Activated T-helper 2 cell treated with anti-CD3 and anti-CD28 coated beads, Interferon-gamma antibody, Interleukin-2, Interleukin-4, amounts not matched to agents 10 μg/mL and 5 μg/mL and 100 μg/mL, durations not matched to agents 14 hours and 24 hours and 36 hours (primary cell): ENCODE measurements at places on chromosomes 2 and 18.

DNA sequence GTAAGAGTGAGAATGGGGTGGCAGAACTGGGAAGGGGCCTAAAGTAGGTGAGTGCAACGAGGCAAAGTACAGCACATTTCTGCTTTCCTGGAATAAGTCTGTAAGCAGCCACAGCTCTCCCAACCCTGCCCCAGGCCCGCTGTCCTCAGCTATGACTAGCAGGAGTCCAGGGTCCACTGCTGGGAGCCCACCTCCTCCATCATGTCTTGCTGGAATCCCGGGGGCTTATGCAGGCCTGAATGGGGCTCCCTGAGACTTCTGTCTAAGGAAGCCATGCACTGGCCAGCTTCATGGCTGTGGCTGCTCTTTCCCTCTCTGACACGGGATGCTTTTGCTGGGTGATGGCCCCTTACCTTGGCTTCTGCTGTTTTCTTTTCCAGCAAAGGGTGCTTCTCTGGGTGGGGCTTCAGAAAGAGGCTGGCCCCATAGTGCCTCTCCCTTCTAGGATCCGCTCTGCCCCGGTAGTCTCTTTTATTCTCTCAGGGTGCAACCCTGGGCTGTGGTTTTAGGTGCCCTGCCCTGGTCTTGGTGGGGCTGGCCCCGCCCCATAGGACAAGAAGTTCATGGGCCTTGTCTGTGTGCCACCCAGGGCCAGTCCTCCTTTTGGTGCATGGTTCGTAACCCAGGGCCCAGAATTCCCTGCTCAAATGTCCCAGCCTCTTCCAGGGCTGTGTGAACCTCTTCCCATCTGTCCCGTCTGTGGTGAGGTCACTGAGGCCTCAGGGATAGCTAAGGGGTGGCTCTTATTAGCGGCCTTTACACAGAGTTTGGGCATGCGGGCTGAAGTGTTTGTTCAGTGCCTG lies 33.8 kb upstream of the POLE4 start:
- no peak for DNase-seq

GRCh38 chr2:48483506-48483905 lies 46.4 kb upstream of the STON1 start:
- DNase-seq = no peak

DNA sequence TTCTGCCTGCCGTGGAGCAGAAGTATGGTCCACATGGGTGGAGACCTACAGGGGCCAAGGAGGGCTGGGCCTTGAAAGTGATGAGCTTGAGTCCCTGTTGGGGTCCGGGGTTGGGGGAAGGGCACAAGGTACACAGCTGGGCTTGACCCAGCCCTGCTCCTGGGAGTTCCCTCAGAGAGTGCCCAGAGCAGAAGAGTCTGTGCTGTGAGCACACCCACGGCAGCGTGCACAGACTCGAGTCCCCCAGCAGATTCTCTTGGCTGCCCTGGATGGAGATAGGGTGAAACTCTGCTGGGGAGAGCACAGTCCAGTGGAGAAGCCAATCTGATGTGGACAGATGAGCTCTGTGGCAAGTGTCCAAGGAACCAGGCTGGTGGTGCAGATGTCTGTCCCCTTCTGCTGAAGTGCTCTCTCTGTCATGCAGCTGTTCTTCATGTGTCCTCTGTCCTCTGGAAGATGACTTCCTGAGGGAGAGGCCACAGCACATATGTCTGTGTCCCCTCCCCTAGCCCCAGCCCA lies 27.5 kb downstream of the INPP4A start:
- no peak for DNase-seq

DNA sequence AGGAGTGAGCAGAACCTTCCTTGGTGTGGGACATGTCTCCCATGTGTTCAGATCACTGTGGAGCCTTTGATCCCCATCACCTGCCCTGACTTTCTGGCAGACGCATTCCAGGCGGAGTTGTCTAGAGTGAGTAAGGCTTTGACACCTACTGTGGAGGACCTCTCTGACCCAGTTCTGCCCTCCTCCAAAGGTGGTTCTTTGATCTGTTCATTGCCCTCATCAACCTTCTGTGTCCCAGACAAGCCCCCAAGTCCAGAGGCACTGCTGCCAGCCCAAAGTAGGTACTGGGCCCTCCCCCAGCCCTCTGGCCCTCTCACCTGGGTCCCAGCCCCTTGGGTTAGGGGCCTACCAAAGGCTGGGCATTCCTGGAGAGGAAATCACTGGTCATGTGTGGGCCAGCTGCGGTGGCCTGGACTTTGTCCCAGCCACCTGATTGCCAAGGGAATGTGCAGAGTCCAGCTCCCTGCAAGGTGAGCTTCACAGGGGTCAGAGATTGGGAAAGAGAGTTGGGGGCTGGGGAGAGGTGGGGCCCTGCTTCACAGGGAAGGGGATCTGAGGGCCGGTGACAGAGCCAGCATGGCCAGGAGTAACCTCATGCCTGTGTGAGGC lies 12.1 kb upstream of the FAHD2A start:
- no peak for DNase-seq

GRCh38 chr2:15729709-15730544 lies 138.3 kb downstream of the DDX1 start:
- no peak for DNase-seq

- no peak for DNase-seq
Observed at GRCh38 chr2:216279459-216279858, 92.8 kb downstream of the MARCHF4 start.

- DNase-seq = no peak
Observed at GRCh38 chr2:150610670-150611279, 123.3 kb upstream of the RND3 start.

DNA sequence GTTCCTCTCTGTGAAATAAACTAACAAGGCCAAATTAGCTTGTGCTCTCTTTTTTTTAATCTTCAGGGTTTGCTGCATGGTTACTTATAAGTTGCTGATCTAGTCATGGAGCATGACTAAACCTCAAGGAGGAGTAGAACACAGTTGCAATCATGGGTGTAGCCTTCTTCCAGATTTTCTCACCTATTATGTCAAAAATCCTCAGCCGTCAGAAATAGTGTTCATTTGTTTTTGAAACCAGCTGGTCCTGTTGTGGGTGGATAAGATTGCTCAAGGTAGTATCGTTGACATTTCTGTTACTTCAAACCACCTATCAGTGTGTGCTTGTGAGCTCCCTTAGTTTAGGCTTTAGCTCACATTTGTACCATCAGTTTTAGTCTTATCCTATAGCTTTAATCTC lies 11.2 kb downstream of the RELCH start:
- DNase-seq = no peak

DNA sequence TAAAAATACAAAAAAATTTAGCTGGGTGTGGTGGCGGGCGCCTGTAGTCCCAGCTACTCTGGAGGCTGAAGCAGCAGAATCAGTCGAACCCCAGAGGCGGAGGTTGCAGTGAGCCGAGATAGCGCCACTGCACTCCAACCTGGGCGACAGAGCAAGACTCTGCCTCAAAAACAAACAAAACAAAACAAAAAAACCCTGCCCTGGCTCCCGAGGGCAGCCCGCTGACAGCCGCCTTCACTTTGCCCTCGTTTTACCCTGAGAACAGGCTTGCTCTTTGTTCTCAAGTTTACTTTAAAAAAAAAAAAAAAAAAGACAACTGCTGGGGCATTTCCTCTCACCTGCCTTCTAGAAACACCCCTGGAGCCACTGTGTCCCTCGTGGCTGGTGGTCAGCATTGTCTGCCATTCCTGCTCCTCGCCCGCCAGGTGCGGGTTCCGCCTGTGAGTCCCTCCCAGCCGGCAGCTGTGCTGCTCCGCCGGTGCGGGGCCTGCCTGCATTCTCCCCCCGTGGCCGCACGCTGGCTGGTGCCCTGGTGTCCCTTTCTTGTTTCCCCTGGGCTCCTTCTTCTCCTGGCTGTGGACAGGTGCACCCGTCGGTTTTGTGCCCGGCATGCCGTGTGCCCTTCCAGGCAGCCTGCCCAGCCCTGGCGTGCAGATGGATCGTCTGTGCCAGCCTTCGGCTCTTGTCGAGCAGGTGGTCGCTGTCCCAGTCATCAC lies 105.7 kb downstream of the USP40 start:
- no peak for DNase-seq

- no peak for DNase-seq
Observed at GRCh38 chr2:138742441-138743057, 37.6 kb downstream of the NXPH2 start.

GRCh38 chr2:132757676-132758075 lies 87.7 kb upstream of the LYPD1 start:
- DNase-seq = no peak

DNA sequence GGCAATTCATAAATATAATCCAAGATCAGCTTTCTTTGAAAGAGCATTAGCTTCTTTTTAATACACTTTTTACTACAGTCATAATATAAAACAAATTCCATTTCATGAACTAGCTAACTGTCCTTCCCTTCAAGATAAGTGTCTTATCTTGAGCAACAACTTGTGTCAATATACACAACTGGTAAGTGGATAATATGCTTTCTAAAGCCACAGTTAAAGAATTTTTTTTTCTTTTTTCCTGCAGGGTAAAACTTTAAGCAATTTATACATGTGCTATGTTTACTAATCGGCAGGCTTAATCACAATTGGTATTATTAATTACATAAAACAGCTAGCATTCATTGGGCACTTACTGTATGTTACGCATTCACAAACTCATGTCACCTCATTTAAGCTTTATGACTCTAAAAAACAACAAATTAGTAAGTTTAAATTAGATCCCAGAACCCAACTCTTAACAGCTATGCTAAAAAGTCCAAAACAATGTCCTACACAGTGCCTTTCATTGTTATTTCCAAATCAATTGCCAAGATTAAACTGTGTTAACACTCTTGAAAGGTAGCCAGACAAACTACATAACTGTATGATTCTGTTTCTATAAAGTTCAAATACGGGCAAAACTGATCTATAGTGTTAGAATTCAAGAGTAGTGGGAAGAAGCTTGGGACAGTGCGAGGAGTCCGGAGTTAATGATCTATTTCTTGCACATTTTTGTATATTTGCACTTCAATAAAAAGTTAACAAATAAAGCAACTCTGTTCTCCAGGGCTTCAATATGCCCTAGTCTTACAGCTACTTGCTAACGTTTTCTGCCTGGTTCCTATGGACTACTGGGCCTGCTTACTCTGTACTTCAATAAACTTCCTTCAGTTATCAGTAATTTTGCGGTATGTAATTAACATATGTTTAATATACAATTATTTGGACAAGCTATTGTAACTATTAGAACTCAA lies 6.0 kb downstream of the TXNL1 start:
- no peak for DNase-seq

- DNase-seq = peak; percentile 43
Observed at GRCh38 chr2:65431421-65432226, 775 bp downstream of the SPRED2 start.

- no peak for DNase-seq
Observed at GRCh38 chr2:170143045-170143717, 34.8 kb upstream of the MYO3B start.

DNA sequence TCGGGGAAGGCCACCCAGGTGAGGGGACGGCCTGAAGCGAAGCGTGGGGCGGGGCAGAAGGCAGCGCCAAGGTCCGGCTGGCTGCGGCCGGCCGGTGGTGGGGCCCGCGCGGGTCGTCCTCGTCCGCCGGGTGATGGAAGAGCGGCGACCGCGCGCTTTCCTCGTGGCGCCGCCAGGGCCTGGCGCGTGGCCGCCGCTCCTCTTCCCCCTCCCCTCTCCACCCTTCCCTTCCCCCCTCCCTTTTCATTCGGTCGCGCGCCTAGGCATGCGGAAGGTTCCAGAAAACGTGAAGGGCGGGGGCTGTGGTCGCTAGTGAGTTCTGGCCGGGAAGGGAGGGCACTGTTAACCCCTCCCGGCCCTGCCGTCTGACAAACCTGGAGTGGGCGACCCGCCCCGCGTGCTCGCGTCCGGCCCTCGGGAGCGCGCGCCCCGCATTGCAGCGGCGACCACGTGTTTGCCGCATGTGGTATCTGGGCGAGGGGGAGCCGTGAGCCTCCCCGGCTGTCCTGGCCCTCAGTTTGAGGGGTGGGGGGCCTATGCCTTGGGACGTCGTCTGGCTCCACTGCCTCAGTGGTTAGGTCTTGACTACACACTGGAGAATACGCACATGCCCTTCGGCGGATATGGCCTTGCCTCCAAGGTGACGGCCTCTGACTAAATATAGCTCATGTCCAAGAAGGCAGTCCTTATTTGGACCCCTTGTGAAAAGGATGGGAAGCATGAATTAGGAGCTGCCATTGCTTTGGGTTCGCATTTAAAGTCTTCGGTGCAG lies 579 bp downstream of the MAT2A start:
- peak; percentile 75 for DNase-seq

- DNase-seq = no peak
Observed at GRCh38 chr2:131093696-131094462, 619 bp upstream of the FAM168B start.

DNA sequence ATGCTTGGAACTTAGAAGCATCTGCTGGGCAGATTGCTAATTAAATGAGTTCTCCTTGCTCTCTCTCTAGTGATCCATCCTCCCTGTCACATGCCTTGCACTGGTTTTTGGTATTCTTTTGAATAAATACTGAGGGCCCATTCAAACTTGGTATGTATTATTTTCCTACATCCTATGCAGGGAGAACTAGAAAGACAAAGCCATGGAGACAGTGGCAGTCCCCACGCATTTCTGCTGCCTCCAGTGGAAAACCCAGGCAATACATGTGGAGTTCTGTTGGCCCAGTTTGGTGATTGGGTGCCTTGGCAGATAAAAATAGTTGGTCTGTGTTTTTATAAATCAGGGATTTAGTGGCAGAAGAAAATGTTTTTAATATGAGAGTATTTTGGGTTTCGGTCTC lies 68.7 kb downstream of the DIS3L2 start:
- DNase-seq = no peak

DNA sequence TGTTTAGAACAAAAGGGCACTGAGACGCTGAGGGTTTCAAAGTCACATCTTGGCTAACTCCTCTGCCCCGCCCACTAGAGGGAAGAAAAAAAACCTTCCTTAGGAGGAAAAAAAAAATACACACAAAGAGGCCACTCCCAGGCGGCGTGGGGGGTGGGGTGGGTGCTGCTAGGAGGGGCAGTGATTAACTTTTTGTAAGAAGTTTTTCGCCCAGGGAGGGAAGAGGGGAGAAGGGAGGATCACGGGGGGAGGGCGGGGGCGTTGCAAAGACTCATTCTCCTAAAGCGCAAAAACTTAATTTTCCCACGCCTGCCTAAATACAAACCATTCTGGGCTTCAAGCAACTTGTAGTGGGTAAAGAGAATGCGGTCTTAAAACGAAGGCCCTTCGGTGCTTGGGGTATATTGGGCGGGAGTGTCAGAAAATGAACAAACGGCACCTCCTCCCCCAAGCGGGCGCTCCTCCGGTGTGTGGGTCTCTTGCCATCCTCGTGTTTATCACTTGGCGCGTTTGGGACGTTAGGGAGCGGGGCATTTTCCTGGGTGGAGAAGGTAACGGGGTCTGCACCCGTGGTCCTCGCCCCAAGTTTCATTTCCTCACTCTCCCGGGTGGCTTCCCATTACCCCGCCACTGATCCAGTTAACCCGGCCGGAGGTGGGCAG lies 1.7 kb downstream of the CXCR4 start:
- peak; percentile 53 for DNase-seq

GRCh38 chr2:134988994-134989605 lies 58.1 kb downstream of the MAP3K19 start:
- no peak for DNase-seq

GRCh38 chr2:3728104-3729054 lies 25.0 kb downstream of the DCDC2C start:
- no peak for DNase-seq

DNA sequence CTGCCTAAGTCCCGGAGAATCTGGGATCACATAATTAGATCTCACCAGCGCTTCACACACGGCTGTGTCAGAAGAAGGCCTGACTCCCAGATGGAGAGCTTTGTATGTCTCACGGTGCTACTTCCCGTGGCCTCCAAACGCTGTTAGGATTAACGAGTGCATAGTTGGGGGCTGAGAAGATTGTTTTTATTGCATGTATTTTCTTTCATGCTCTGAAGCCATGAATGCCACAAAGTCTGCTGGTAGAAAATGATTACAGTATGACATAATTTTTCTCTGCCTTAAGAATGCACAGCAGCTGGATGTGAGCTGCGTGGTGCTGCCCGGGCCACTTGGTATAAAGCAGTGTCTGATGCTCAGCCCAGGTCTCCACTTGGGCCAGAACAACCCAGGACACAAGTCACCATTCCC lies 166.5 kb downstream of the SEPTIN10 start:
- no peak for DNase-seq
